EH (cell line): ENCODE measurements at places on chromosomes 16 and 17.

- no peak for DNase-seq
Observed at GRCh38 chr16:23687034-23687808, 8.5 kb downstream of the PLK1 start.

DNA sequence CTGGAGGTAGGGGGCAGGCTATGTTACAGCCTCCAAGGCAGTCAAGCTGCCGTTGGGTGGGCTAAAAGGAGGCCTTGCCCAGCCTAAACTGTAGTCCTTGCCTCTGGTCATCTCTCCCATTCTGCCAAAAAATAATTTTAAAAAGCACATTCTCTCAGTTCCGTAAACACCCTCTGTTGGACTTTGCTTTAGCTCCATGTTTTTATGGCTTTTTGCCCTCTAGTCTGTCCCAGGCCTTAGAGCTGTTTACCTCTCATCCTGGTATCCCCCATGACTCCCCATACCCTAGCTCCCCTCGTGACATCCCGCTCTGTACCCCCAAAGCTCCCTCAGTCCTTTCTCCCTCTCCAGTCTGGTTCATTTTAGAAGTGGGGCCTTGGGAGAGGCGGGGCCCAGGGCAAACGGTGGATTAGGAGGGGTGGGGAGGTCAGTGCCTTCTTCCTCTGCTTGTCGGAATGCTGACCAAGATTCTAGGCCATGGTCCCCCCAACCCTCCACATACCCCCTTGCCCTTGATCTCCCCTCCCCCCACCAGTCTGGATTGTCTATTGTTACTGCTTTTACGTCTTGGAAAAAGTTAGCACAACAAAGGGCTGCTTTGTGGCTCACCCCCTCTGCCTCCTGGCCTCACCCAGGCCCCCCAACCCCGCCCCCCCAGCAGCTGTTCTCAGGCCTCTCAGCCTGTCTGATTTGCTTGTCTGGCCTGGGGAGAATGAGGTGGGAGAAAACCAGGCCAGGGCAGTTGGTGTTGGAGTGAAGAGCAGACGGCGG, 18.4 kb downstream of the GJD3 start:
- DNase-seq, result no peak

GRCh38 chr16:14280541-14280940, 209.4 kb downstream of the MRTFB start:
- DNase-seq, result peak; percentile 13

DNA sequence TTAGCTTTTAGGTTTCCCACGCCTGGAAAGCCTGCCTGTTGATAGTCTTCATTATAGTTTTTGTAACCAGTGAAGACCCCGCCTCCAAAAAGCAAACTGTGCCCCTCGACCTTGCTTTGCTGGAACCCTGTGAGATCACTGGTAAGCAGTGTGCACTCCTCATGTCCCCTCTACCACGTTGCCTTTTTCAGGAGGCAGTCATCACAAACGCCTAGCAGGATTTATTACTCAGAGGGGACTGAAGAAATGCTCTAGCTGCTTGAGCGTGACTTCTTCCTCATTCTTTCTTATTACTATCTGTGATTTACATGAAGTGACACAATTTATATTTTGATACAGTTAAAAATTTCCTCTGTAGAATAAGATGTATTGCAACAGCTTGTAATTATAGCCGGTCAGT, 6.5 kb upstream of the KRTAP3-1 start:
- no peak for DNase-seq

- DNase-seq, result no peak
Observed at GRCh38 chr16:77335652-77336234, 99.1 kb downstream of the ADAMTS18 start.

- no peak for DNase-seq
Observed at GRCh38 chr16:48820379-48820778, 210.4 kb upstream of the N4BP1 start.

DNA sequence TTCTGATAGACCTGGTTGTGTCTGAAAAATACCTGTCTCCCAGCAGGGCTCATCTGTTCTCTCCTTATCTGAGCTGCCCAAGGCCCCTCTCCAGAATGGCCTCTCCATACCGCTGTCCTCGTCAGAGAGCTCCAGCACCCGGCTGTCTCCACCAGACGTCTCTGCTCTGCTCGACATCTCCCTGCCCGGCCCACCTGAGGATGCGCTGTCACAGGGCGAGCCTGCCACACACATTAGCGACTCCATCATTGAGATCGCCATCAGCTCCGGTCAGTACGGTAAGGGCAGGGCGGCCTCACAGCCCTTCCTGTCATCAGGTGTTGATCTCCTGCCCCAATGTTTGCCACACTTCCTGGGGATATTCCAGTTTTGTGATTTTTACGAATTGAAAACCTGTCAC, 10.2 kb upstream of the JPT2 start:
- no peak for DNase-seq

GRCh38 chr17:76948726-76949342, 80.6 kb downstream of the MGAT5B start:
- no peak for DNase-seq

DNA sequence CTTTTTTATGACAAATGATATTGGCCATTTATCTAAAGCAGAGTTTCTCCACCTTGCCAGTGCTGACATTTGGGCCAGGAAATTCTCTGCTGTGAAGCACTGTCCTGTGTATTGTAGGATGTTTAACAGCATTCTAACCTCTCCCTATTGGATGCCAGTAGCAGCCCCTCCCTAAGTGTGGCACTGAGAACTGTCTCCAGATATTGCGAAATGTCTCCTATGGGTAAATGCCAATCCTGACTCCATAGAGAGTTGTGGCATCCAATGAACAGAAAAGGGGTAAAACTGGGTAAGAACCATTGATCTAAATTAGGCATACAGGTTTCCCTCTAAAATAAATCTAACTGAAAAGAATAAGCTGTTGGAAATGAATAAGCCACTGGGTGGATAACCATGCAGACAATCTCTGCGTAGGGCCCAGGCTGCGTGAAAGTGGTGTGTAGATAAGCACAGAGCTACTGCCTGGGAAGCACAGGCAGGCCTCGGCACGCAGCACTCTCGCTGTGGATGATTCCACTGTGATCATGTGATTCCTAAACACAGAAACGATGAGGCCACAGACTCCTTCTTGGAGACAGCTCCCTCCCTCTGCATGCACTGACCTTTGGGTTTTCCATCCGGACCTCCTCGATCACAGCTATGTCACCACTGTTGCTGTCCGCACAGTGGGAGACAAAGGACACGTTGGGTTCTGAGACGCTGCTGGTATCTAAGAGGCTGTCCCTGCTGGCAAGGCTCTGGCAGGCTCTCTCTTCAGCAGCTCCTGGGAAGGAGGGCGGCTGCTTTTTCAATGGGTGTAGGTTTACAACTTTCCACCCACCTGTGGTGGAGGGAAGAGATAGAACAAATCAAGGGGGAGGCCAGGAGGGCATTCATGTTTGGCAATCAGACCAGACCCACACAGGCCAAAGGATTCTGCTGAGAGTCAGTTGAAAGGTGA, 44.1 kb downstream of the GTF3C1 start:
- peak; percentile 22 for DNase-seq

GRCh38 chr16:2523801-2524231, 3.6 kb downstream of the AMDHD2 start:
- DNase-seq, result no peak

DNA sequence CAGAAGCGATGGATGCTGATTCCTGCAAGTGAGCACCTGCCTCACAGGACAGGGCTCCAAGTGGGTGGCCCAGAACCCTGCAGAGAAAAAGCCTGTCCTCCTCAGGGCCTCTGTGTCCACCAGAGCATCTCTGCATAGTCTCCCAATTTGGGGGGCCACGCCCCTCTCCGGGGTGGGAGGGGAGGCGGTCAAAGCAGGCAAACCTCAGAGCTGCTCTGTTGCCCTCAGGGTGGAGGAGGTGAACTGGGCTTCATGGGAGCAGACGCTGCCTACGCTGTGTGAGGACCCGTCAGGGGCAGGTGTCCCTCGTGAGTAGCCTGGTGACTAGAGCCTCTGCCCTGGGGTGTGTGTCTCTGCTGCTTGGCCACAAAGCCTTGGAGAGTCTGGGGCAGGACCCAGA, 19.3 kb downstream of the TRPV2 start:
- no peak for DNase-seq

DNA sequence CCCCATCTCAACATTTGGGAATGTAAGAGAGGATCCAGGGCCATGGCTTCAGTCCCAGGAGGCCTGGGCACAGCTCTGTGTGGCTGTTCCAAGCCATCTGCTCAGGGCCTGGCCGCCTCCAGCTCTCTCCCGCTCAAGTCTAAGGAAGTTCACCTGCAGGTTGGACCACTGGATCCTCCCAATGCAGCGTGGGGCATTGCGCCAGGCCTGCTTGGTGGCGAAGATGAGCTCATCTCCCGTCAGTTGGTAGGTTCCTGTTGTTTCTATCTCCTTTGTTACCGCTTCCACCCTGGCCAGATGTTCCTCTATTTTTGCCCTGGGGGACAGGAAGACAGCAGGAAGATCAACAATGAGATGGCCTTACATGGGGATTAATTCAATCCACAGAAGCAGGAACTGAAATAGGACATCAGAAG, 17.5 kb downstream of the NOS2 start:
- no peak for DNase-seq

DNA sequence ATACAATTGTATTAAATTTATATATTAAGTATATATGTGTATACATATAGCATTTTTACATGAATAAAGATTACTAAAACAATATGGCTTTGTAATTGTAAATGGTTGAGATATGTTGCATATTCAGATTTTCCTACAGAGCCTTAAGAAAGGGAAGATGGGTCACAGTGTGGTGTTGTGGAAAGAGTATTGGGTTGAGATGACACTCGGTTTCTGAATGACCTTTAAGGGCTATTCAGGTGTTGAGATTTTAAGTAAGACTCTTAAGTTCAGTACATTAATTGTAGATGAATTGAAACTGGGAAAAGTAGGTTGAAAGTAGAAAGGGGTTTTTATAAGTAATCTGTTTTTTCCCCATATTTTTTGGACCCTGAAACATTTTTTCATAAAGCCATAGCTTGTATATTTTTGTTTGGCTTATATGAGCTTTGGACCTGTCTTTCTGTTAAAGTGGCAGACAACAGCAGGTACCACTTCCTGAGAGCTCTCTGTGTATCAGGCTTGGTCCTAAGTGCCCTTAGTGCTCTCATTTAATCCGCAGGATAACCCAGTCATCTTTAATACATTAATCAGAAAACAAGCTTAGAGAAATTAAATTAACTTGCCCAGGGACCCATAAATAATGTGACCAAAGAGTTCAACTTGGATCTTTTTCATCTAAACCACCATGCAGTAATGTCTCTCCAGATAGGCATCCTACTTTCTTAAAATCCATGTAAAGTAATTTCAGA, 48.5 kb upstream of the MRC2 start:
- no peak for DNase-seq

- DNase-seq, result peak; percentile 41
Observed at GRCh38 chr17:35895636-35896587, 15.8 kb upstream of the CCL5 start.

- DNase-seq, result no peak
Observed at GRCh38 chr16:483341-484075, 44.0 kb upstream of the CAPN15 start.

GRCh38 chr17:42266918-42267766, 9.0 kb downstream of the STAT5B start:
- peak; percentile 90 for DNase-seq

- DNase-seq, result no peak
Observed at GRCh38 chr16:24759006-24759405, 29.6 kb downstream of the TNRC6A start.

DNA sequence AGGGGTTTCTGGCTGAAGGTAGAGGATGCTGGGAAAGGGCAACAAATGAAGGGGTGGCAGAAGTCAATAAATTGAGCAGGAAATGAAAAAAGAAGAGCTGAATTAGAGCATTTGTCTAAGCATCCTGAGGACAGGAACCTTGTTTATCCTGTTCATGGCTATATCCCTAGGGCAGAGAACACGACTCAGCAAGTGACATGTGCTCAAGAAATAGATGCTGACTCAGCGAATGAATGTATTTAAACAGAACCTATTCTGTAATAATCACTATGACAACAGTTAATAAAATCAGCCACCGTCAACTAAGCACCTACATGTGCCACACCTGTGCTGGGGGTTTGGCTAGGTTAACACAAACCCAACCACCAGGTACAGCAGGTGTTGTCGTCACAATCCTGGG, 80.3 kb downstream of the CDK5R1 start:
- no peak for DNase-seq

GRCh38 chr17:53270936-53271335, 551.8 kb upstream of the KIF2B start:
- no peak for DNase-seq

DNA sequence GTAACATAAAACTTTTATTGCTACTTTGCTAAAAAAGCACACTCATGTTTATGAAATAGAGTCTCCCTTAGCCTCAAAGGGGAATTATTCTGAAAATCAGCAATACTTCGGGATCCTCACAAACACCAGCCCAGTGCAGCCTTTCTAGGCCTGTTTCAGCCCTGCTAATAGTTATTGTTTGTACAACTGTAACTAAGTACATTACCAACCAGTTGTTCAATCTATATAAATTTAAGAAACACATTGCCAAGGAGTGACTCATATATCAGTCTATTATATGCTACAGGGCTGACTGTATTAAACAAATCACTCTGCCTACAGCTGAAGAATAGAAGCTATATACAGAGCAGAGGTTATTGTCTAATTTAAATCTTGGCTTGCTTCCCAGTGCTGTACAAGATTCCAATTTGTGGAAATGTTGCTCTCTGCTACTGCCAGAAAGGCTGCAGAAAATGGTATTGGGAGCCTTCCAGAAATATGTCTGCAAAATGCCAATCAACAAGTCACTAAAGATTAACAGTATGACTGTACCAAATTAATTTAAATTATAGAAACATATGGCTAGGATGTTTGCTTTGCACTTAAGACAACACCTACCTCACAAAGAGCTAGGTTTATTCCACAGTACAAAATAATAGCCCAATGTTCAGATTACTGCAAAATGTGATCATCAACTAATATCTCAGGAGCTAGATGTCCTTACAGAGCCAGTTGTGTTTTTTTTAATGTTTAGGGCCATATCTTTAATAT, 49.7 kb downstream of the TOX3 start:
- DNase-seq, result no peak

DNA sequence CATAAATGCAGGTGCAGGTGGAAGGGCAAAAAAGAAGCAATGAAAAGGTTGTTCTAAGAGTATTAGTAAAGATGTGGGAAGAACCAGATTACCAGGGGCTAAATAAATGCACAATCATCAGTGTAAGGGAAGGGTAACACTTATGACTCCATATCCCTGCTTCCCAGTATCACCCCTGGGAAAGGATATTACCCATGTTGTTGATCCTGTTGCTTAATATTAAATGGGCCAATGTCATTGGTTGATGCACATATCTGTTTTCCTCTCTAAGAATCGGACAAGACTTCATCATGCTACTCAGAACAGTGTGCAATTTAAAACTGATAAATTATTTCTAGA, 34.7 kb upstream of the ABCA6 start:
- no peak for DNase-seq
